ENCODE measurements at places on chromosomes 1 and 21. TPM values are rescaled to one million over a fixed set of nuclear protein-coding genes. Genes with fewer than 3 reads are reported as not detected.
A peak's percentile ranks its signal among the peaks of the same experiment; 100 is the strongest.

GRCh38 chr1:206803221-206803730 lies 31.0 kb upstream of the IL10 start:
- no peak for DNase-seq

DNA sequence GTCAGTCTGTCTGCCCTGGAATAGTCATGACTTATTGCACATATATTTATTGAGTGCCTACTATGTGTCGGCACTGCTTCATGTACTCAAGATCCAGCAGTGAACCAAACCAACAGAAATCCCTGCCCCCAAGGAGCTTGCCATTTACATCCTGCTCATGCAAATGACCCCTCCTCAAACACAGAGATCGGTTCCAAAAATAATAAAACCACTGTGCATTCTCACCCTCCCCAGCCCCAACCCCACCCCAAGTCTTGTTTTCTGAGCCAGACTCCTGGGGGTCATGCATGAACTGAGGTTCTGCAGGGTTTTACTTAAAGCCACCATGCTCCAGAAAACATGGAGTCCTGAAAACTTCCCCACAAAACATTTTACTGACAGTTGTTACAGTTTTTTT lies 61.9 kb downstream of the KIAA0040 start:
- DNase-seq, result no peak

DNA sequence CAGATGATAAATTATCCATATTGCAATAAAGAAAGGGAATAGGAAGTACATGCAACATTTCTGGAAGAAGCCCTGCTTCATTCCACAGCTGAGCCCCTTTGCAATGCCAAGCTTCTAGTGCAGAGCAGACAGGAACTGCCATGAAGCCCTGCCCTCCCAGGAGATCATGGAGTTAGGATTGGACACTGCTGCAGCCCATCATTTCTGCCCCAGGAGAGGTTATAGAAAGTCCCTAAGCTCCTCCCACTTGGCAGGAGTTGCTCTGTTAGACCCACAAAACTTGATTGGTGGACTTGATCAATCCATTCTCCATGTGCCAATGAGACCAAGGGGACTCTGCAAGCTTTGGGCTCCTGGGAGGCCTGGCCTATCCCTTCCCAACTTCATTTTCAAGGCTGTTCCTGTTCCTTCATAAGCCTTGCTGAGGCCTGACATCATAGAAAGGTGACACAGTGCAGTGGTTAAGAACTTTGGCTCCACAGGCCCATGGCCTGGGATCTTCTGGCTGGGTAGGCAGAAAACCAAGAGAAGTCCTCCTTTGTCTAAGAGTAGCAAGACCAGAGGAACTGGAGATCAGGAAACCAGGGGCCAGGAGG lies 1.3 kb upstream of the LAPTM5 start:
- no peak for DNase-seq

CRYBG2 gene
- total RNA-seq, result 2.8 TPM

LMX1A gene
- not detected for total RNA-seq

DNA sequence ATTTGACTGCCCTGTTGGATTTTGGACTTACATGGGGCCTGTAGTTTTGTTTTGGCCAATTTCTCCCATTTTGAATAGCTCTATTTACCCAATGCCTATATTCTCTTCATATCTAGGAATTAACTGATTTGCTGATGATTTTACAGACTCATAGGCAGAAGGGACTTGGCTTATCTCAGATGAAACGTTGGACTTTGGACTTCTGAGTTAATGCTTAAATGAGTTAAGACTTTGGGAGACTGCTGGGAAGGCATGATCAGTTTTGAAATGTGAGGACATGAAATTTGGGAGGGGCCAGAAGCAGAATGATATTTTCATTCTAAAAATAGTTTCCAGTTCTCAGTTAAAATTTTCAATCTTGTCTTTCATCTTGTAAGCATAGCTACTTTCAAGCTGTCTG lies 222.3 kb downstream of the COP1 start:
- DNase-seq, result peak; percentile 52

- no peak for DNase-seq
These were observed 19.0 kb upstream of the MGST3 start for GRCh38 chr1:165612062-165612461.
